NCI-H69 (cell line): ENCODE measurements at places on chromosomes 11 and 22.
A peak's percentile ranks its signal among the peaks of the same experiment; 100 is the strongest.

GRCh38 chr22:20080445-20080775 is 369 bp downstream of the DGCR8 start:
- peak; percentile 90 for DNase-seq

- peak; percentile 17 for DNase-seq
Measured at GRCh38 chr11:126817523-126818450, 182.8 kb downstream of the KIRREL3 start.

- peak; percentile 13 for DNase-seq
Measured at GRCh38 chr22:19577422-19577966, 53.3 kb upstream of the CLDN5 start.

- DNase-seq = no peak
Measured at GRCh38 chr22:50456466-50457234, 18.2 kb downstream of the SBF1 start.

DNA sequence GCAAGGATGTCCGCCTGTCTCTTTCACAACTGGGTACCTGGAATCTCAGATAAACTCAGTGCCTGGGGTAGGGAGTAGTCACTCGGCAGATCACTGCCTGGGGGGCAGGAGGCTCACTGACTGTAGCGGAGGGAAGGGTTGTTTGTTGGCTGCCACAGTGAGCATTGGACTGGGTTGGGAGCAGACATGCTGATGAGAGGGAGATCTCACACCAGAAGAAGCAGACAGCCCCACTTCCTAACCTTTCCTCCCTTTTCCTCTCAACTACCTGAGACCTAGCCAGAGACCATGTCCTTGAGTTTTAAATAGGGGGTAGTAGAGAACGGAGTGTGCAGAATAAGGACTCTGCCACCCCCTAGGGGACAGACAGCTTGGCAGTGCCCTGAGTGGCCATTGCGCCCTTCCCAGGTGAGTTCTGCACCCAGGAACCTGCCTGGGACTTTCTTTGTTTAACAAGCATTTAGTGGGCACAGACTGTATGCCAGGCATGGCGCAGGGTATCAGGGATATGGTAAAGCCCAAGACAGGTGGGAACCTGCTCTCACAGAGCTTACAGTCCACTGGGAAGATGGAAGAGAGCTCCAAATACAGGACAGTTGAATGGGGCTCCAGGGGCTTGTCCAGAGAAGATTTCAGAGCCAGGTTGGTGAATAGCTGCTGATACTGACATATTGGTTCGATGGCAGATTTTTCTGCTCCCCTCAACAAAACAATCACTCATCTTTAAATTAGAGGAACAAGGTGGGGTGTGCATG is 115.7 kb upstream of the NNMT start:
- peak; percentile 82 for DNase-seq

DNA sequence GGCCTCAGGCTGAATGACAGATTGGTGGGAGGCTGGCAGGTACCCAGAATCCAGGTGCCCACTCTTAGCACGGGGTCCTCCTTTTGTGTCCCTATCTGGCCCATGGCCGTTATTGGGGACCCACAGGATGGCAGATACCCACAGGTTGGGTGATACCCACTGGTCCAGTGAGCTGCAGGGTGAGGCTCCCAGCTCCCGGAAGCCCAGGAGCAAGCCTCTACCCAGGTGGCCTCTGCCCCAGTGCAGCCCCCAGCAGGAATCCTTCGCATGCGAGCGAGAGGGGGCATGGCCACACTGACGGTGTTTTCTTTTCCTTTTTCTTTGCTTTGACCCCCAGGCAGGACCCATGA is 116.1 kb downstream of the PHF21B start:
- no peak for DNase-seq

DNA sequence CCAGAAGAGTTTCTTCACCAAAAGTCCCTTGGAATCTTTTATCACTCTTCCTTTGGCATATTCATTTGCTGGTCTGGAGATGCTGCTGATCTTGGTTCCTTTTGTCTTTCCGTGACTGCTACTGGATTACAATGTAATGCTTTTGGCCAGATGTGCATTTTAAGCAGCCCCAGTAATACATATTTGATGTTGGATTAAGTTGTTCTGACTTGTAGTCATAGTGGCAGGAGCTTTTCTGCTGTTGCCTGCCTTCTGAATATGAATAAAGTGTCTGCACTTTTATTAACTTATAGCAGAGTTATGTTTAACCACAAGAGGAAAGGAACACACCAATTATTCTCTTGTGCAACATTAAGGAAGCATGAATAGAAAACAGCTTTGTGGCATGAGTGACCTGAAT is 360.0 kb upstream of the DDI1 start:
- DNase-seq = no peak

DNA sequence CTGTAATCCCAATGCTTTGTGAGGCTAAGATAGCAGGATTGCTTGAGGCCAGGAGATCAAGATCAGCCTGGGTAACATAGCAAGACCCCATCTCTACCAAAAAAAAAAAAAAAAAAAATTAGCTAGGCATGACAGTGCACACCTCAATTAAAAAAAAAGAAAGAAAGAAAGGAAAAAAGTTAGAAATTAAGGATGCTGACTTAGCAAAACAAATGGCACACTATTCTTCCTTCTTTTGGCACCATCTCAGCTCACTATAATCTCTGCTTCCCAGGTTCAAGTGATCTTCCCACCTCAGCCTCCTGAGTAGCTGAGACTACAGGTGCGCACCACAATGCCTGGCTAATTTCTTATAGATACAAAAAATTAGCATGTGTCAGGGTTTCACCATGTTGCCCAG is 33.9 kb downstream of the PC start:
- no peak for DNase-seq

- DNase-seq = peak; percentile 26
Measured at GRCh38 chr11:26778000-26778757, 56.3 kb upstream of the SLC5A12 start.

DNA sequence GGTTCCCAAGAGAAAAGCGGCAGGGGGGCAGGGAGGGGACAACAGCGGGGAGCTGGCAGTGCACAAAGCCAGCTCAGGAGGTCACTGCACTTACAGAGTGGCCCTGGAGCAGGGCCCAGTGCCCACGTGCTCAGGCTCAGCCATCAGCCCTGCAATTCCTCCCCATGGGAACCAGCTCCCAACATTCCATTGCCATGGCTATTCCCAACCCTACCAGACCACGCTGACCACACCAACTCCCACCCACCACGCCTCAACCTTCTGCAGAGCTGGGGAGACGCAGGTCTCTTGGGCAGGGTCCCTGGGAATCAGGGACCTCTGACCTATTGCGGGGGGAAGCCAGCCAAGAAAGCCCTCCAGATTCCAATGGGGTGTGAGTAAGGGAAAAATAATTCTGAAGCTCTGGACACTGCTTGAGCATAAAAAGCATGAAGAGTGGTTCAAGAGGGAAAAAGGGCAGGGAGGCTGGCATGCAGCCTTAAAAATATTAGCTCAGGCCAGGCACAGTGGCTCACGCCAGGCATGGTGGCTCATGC is 38.3 kb upstream of the TFIP11 start:
- peak; percentile 23 for DNase-seq

DNA sequence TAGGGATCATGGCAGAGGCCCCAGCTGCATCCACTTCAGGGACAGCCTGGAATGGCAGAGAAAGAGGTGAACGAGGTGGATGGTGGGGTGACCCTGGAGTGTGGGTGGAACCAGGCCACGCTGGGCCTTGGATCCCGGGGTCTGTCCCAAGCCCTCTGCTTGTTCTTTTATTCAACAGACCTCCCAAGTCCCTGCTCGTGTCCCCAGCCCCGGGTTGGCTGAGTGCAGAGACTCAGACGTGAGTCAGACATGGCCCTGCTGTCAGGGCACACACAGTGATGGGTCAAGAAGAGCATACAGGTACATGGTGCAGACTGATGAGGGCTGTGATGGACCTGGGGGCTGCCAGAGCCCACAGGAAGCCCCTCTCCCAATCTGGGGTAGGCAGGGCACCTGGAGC is 6.6 kb downstream of the ARHGAP8 start:
- no peak for DNase-seq

GRCh38 chr11:15142838-15143237 is 28.1 kb downstream of the INSC start:
- DNase-seq = no peak

GRCh38 chr11:15099267-15099666 is 15.5 kb upstream of the INSC start:
- DNase-seq = no peak

GRCh38 chr11:66996609-66997273 is 21.6 kb downstream of the C11orf86 start:
- peak; percentile 83 for DNase-seq

GRCh38 chr22:30609260-30610185 is 2.5 kb downstream of the TCN2 start:
- DNase-seq = no peak

GRCh38 chr11:68582416-68583040 is 101.8 kb upstream of the GAL start:
- DNase-seq = no peak

- no peak for DNase-seq
Measured at GRCh38 chr11:115194802-115195110, 309.5 kb downstream of the CADM1 start.

DNA sequence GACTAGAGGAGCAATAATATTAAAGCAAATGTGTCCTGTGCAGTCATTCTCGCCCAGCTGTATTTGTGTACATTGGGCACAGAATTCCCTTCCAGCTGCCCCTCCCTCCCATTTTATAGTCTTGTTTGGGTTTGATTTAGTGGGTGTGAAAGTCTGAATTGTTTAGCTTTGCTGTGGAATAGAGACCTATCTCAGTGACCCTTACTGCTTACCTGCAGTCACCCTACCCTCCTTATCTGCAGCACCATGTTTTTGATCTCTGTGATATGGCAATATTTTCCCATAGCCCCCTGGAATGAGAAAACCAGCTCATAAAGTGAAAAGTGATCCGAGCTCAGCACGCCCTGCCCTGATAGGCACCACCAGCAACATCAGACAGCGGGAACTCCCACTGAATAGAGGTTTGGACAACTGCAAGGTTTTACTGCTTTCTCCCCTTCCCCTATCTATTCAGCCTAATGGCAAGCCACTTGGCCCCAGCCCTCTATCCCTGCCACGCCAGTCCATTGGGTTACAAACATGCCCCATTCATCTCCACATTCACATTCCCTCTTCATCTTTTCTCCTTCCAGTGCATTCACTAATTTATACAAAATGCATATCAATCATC is 199.0 kb downstream of the ETS1 start:
- peak; percentile 85 for DNase-seq

DNA sequence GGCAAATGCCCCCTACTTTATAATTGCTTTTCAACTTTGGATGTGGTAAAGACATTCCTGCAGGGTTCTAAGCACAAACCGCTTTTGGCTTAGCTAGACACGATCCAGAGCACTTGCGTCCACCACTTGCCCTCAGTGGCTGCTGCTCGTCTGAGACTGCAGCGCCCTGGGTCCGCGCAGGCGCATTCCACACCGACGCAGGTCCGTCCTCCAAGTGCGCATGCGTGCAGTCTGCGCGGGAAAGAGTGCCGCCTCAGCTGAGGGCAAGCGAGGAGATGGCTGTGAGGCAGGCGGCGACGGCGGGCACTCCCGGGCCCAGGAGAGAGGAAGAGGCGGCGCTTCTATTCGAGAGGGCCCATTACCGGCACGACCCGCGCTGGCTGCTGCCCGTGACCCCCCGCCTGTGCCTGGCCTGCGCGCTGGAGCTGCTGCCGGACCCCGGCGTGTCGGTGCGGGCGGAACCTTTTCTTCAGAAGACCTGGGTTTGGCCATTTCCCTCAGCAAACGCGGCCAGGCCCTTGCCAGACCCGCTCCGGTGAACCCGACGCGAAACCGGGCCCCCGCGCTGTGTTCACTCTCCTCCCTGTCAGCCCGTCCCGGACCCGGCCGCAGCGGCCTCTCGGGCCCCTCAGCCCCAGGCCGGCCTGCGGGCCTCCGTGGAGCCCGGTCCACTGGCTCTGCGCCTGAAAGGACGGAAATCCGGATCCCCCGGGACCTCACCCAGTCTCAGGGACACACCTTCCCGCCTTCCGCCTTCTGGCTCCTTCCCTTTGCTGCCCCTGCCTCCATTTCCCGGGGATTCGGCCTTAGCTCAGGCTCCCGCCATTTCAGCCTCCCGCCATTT is at the start of gene MEI1:
Gene MEI1 (plus strand): TSS at position 240 of the 844 bp plus-strand sequence. CDS start 36 bp downstream, at position 276.
- DNase-seq = no peak

GRCh38 chr22:40728731-40729189 is 49.5 kb downstream of the MCHR1 start:
- DNase-seq = peak; percentile 96

GRCh38 chr11:69249311-69250185 is 44.4 kb upstream of the MYEOV start:
- no peak for DNase-seq

- peak; percentile 59 for DNase-seq
Measured at GRCh38 chr11:97202613-97203292, 812.9 kb downstream of the JRKL start.

DNA sequence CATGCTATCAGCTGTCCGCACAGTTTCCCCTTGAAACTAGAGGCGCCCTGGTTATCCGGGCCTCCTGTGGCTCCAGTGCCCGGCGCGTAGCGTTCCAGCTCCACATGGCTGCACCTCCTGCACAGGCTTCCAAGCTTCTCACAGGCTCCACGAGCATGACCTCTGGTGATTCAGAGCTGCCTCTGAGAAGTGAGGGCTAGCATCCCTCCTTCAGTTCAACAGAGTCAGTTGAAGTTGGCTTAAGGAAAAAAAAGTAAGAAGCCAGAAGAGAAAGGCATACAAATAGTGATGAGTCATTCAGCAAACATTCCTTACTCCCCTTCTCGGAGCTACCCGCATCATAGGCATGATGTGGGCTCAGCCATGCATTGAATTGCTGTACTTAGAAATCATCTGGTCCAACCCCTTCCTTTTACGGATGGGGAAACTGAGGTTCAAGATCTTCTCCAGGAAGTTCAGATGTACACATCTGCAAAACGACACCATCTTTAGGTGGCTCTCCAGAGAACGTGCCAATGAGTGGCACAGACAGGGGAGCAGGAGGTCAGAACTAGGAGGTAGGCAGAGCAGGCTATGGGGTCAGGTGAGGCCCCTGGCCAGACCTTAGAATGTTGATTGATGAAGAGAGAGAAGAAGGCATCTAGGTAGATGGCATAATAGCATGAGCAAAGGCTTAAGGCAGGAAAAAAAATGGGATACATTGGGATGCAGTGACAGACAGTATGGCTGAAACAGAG is 216.3 kb upstream of the TBCEL start:
- peak; percentile 25 for DNase-seq

- DNase-seq = no peak
Measured at GRCh38 chr22:23193882-23194281, 13.6 kb downstream of the BCR start.

- no peak for DNase-seq
Measured at GRCh38 chr11:102830001-102830727, 13.2 kb downstream of the MMP3 start.

DNA sequence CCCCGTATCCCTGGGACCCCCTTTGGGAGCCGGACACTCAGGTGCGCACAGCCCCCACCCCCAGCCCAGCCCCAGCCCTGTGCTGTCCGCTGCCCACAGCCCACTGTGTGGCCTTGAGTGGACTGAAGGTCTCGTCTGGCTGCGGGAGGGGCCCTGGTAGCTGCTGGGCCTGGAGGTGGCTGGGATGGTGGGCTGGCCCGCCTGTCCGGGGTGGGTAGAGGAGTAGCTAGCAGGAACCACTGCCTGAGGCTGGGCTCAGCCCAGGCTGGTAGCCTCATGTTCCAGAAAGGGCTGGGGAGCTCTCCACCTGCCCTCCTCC is 4.6 kb upstream of the MUC6 start:
- no peak for DNase-seq
